Midbrain (tissue), 1 donor: ENCODE measurements at places on chromosomes 5 and 9.

DNA sequence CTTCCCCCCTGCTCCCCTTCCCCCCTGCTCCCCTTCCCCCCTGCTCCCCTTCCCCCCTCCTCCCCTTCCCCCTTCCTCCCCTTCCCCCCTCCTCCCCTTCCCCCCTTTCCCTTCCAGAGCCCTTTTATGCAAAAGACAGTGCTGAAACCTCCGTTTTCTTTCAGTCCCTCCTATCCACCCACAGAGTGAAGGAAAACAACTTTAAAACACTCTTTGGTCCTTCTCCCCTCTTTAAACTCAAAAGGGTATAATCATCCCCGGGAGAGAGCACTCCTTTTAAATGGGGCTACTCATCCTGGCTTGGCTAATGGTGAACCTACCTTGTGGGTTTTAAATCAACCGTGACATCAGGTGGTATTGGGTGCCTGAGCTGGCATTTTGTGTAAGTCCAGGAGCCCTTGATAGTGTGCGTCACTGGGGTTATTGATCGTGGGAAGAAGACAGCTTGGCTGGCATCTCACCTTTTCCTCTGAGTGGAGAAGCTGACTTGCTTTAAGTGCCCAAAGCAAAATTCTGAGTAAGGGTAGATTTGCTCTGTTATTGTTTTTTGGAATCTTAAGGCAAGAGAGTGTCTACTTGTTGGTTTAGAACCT is 2.7 kb downstream of the LARP1 start:
- DNase-seq: no peak

- no peak for DNase-seq
Measured at GRCh38 chr9:18976709-18977531, 56.1 kb downstream of the SAXO1 start.

DNA sequence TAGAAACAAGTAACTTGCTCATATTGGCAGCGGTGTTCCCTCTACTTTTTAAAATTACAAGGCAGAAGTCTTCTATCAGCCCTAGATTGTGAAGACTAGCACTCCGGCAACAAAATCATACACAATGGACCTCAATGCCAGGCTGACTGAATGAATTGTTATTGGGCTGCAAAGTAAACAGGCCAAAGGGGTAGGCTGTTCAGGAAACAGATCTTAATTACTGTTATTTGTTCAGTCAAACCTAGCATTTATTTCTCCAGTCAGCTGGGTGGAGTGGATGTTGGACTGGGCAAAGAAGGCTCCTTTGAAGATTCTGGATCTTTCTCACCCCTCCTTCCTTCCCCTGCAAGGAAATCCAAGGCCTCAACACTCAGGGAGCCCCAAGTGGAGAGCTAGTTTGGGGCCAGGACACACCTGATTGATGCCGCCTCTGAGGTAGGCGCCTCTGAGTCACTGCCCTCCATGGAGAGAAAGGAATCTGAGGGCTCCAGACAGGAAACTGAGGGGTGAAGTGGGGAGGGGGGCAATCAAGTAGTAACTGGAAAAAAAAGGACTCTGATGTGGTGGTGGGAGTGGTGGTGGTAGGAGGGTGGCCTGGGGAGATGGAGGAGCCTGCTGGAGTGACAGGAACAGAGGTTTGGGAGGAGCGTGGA is 35.5 kb downstream of the SERINC5 start:
- no peak for DNase-seq

DNA sequence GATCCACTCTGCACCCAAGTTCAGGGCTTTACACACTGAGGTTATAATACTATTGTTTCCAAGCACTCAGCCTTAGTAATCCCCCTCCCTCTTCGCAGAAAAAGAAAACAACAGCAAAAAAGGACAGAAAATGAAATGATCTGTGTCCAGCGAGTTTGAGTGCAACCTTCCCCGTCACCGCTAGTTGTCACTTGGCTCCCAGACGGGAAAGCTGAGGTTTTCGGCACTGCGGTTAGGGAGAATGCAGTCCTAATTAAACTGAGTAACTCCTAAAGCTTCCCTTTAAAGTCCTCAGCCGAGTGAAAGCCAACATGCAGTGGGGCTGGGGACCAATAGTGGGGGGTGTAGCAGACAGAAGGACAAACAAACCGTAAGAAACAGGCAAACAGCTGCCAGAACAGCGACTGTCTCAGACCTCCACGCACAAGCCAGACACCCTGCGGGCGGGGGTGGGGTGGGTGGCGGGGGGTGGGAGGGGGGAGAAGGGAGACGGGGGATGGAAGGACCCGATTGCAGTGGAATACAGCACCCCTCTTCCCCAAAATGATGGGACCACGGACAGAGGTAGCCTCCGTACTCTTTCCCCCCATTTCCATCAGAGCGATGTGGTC is 680 bp downstream of the GLRA1 start:
- no peak for DNase-seq

GRCh38 chr9:95102001-95102433 is 215.5 kb downstream of the FANCC start:
- DNase-seq: peak; percentile 82

GRCh38 chr5:51479840-51480239 is 96.6 kb downstream of the ISL1 start:
- no peak for DNase-seq

- DNase-seq: no peak
Measured at GRCh38 chr5:147140558-147140957, 94.3 kb upstream of the STK32A start.

GRCh38 chr5:89421035-89421434 is 538.1 kb upstream of the MEF2C start:
- DNase-seq: no peak

DNA sequence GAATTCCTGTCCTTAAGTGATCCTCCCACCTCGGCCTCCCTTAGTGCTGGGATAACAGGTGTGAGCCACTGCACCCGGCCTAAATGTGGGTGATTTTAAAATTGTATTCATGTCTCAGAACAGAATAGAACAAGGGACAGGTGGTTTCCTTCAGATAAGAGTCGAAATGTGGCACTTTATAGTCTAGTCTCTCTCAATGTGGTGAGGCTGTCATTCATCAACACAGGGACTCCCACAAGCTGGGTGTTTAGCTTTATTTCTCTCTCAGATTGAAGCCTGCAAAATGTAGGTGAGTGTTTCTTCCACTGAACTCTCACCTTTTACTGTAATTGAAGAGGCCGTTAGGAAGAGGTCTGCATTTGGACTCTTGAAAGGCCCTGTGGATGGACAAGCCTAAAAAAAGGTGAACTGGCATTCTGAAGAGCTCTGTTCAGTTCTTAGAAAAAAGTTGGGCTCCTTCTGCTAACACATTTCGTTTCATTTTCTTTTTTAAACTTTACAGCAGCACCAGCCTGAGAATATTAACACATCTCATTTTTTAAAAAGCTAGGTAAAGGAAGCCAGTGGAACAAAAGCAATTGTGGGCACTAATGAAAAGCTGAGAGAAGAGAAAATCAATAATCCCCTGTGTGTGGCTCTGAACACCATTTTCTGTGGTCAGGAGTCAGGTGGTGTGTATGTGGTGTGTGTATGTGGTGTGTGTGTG is 126.2 kb upstream of the SLC28A3 start:
- DNase-seq: no peak

DNA sequence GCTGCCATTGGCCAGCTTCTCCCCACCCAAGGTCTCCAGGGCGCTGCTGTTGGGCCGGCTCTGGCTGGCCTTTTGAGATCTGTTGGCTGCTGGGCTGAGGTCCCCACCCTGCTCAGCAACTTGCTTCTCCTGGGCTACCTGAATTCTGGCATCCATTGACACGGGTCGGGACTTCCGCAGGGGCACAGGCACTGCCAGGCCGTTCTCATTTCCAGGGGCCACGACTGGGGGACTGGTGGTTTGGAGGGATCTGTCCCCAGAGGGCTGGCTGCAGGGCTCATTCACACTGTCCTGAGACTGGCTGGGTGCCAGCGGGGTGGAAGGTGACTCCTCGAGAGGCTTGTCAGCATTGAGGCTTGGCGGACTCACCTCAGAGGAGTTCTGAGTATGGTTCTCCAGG is 87.1 kb upstream of the FBXW11 start:
- DNase-seq: no peak

- no peak for DNase-seq
Measured at GRCh38 chr9:27297050-27297449, at the start of gene EQTN. Gene EQTN (minus strand): TSS chr9:27297150. CDS start chr9:27297055, 95 bp downstream.

GRCh38 chr9:87497604-87498045 is at the start of gene DAPK1:
Gene DAPK1 (plus strand): TSS chr9:87497867. CDS start chr9:87499078, 1,211 bp downstream.
- peak; percentile 30 for DNase-seq

DNA sequence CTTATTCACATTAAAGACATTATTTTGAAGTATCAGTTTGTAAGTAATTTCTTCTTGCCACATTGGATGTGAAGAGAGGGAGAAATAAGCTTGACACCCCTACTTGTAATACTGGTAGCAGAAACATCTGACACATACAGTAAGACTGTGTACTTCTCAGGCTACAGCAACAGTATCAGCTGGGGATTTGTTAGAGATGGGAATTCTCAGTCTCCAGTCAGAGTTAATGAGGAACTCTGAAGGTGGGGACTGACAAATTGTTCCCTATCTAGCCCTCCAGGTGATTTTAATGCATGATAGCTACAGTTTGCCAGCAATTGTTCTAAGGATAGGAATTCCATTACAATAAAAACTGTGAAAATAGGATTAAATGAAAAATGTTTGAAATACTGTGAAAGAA is 524.8 kb downstream of the PRR16 start:
- no peak for DNase-seq

DNA sequence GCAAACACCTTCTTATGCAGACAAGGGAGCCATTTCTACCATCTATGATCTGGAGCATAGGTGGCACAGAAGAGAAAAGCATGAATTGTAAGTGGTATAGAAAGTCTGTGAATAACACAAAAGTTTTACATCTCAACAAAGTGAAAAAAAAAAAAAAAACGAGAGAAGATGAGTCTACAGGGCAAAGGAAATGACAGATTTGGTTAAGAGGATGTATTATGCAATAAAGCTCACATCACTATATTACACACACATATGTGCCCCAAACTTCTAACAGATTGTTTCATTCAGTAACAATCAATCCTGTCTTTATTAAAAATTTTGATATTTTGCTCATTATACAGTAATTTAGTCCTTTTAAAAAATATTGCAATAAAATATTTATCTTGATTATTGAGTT is 49.8 kb downstream of the CERT1 start:
- no peak for DNase-seq

DNA sequence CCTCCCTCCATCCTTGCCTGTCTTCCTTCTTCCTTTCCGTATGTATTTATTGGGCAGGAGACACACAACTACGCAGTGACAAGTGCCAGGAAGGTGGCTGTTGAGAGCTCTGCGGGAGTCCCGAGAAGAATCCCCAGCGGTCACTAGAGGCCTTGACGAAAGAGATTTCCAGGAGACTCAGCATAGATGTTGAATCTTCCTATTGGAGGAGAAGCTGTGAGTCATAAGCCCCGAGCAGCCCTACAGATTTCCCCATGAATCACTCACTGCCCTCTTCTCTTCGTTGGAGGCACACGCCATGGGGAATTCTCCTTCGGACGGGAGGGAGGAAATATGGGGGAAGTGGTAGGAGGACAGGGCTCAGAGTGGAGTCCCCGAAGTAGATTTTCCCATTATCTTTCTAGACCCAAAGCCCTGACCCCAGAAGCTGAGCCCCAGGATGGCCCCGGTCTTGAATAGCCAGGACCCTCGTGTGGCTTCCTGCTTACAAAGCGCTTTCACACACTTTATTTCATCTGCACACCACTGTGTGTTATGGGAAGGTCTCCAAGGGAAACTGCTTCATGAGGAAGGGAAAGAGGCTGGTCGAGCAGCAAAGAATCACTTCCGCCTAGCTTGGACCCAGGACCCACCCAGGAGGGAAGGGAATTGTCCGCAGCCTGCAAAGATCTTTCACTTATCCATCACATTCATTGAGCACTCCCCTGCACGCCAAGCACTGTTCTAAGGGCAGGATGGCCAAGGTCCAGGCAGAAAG is 12.7 kb downstream of the DUSP1 start:
- no peak for DNase-seq

DNA sequence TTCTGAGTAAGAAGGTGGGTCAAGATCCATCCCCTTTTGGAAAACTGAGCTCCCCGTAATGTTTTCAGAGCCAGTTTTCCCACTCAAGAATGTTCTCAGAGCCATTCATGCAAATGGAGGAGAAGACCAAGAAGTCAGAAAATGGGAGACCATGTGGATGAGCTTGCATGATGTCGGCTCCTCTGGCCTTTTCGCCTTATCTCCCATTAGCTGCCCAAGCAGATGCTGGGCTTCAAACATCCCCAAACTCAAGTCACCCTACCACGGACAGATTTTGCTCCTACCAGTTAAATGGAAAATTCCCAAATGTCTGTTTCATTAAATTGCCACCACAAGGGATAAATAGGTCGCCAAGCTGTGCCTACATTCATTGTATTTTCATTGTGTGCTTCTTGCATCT is 161.4 kb downstream of the ICE1 start:
- DNase-seq: no peak

DNA sequence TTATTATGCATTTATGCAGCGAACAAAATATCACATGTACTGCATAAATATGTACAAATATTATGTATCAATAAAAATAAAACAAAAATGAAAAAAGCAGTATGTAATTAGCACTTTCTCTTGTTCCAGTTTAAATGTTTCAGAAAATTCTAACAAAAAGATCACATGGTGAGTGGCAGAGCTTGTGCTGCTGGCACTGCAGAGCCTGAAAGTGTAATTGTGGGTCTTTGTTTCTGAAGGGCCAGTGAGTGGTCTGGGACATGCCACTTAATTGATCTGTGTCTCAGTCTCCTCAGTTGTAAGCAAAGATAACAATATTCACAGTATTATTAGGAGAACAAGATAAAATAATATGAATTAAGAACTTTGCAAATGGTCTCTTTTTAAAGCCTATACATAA is 39.5 kb upstream of the RAI14 start:
- no peak for DNase-seq

GRCh38 chr5:156274453-156274852 is 52.5 kb upstream of the SGCD start:
- no peak for DNase-seq

- DNase-seq: no peak
Measured at GRCh38 chr5:100788417-100788816, 114.7 kb downstream of the ST8SIA4 start.
